ENCODE measurements at places on chromosomes 11 and 22.

GRCh38 chr11:11514246-11514645 lies 107.6 kb downstream of the GALNT18 start:
- DNase-seq, result no peak

DNA sequence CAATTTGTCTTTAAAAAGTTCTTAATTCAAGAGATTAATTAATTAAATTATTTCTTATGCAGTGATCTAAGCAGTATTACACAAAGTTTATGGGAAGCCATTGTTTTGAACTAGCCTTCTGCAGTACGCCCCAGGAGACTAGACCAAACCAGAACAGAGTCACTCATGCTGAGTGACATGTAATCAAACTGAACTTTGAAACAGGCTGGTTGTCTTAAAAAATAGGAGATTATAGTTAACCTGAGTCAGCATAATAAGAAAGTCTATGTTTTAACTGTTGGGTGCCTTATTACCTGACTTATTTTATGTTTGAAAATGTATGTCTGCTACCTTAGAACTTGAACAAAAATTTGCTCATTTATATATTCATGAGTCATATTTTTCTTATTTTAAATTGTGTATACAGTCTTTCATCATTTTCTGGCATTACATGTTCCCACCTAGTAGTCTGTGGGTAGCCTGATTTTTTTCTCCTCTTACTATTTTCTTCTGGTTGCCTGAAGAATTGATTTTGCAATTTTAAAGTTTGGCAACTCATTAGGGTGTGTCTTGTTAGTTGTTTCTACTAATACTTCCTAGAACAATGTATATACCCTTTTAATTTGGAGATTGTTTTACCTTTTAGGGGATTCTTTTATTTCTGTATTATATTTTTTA lies 161.4 kb downstream of the AASDHPPT start:
- DNase-seq, result no peak

- no peak for DNase-seq
These were observed 21.8 kb downstream of the SERPING1 start for GRCh38 chr11:57619331-57619730.

- no peak for DNase-seq
These were observed 38.5 kb downstream of the MED15 start for GRCh38 chr22:20545681-20546521.

DNA sequence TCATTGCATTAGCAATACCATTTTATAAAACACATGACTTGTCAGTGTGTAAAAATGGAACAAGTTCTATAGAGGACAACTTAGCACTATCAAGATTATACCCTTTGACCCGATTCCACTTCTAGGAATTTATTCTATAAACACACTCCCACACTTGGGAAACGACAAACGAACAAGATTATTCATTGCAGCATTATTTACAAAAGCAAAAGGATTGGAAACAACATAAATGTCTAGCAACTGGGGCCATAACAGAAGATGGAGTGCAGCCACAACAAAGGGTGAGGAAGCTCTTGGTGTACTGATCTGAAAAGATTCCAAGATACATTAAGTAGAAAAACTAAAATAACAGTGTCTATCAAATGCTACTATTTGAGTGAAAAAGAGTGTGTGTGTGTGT lies 2.3 kb upstream of the IRAG1 start:
- no peak for DNase-seq

DNA sequence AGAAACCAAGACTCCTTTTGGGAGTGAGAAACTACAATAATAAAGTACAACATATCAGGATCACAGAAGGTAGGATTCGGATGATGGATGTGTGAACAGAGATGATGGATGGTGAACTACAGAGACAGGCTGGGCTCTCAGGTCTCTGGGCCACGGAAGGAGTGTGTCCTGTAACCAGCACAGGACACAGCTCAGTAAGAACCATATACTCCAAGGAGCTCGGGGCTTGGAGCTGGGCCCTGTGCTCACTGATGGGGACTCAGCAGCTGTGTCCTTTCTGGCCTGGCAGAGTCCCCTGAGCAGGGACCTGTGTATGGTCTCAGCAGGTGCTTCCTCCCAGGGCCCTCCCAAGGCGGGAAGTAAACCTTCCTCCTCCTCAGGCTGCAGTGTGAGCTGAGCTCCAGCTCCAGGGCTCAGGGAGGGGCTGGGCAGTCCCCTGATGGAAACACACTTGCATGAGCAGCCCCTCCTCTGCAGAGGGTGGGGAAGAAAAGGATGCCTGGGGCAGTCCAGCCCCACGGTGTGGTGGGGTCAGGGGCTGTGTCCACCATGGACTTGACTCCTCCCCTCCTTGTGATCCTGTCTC lies 39.8 kb upstream of the TOP3B start:
- no peak for DNase-seq

DNA sequence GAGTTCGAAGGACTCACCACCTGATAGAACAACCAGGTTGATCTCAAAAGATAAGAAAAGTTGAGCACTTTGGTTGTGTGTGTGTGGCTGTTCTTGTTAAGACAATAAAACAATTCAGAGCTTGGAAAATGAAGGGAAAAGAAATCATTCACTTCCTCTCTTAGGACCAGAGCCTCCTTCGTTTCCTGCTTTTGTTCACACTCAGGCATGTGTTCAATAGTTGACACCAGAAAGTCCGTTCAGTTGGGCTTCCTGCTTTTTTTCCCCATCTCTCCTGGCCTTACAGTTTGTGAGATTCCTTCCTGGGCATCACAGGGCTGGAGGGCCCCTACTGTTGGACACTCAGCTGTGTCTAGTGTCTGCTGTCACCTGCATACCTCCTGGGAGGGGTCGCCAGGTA lies 48.0 kb downstream of the TSPAN18 start:
- no peak for DNase-seq

GRCh38 chr11:133476570-133477250 lies 55.6 kb downstream of the OPCML start:
- no peak for DNase-seq

DNA sequence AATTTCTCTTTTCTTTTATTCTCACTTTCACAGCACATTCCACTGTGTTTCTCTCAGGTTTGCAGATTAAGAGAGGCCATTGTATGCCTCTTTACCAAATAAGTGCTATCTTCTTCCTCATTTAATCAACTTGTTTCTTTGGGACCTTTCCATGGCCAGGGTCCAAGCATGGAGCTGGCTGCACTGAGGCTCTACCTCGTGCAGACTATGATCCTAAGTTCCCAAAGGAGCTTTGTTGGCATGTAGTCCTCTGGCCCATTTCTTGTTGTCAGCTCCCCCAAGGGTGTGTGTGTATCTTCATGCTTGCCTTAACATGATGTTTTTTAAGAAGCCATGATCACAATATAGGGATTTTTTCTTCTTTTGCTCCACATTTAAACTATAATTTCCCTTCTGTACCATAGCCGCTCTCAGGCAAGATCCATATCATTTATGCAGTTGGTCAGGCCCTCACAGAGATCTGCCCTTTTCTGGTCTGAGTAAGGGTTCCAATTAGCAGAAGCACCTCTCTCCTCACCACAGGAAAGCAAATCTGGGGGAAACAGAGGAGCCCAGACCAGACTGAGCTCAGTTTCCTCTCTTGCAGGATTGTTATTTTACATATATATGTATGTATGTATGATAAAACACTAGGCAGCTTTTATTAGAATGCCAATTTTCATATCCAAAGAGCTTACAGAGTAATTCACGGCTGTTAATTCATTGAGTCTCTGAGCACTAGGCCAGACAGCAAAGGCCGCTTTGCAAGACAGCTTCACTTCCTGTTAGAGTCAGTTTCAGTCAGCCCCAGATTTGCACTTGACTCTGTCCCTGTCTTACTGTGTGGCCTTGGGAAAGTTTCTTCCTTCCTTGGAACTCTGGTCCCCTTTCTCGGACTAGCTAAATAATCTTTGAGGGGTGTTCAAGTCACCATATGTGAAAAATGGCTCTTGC lies 34.3 kb downstream of the CYB5R2 start:
- no peak for DNase-seq

DNA sequence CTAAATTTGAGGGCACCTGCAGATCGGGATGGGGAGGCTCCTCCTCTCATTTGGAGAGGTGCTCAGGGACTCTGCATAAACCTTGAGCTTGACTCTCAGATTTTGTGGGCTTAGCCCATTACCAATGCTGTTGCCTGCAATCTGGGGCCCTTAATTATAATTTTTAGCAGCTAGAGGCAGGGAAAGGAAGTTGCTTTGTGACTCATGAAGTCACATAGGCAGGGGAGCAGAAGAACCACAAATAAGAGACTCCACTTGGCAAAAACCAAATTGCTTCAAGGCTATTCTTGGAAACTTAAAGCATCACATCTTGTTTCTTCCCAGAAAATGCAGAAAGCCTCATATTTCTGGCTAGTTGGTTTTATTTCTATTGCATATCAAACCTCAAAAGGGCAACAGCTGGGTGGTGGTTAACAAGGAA lies 46.9 kb downstream of the MICAL2 start:
- DNase-seq, result peak; percentile 82

DNA sequence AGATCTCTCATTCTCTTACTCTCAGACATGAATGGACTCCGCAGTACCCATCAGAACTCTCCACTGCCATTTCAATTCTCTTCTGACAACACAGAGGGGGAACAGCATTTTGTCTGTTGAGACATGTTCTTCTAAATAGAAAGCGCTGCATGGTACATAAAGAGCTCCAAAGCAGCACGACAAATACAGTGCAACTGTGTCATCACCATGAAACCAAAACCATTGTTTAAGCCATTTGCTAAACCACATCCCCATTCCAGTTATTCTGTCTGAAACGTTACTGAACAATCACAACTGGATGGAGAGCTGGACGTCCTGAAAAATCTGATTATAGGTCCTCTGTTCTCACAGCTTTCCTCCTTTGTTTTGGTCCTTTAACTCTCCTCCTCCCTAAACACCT lies 17.9 kb upstream of the TENM4 start:
- peak; percentile 36 for DNase-seq

DNA sequence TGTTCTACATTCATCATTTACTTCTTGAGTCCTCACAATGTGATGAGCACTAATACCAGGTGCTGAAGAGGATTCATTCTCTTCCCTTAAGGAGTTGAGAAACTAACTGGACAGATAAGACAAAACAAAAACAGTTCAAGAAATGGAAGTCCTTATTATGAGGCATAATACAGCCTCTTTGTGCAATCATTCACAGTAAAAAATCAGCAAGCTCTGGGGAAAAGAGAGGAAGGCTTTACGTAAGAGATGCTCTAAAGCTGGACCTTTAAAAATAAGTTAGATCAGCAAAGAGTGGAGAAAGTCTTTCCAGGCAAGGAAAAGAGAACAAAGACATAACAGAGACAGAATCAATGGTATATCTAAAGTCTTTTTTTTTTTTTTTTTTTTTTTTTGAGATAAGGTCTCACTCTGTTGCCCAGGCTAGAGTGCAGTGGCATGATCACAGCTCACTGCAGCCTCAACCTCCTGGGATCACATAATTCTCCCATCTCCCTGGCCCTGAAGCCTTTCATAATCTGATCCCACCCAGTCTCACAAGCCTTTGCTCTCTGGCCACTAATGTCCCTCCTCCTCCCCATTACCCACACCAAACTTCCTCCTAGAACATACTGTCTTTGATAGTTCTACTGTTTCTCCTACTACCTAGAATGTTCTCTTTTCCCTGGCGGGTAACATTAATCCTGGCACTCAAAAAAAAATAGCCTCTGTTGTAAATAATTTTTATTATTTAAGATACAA lies 40.9 kb downstream of the MRTFA start:
- DNase-seq, result peak; percentile 16

GRCh38 chr11:127071606-127072005 lies 71.0 kb upstream of the KIRREL3 start:
- DNase-seq, result no peak

DNA sequence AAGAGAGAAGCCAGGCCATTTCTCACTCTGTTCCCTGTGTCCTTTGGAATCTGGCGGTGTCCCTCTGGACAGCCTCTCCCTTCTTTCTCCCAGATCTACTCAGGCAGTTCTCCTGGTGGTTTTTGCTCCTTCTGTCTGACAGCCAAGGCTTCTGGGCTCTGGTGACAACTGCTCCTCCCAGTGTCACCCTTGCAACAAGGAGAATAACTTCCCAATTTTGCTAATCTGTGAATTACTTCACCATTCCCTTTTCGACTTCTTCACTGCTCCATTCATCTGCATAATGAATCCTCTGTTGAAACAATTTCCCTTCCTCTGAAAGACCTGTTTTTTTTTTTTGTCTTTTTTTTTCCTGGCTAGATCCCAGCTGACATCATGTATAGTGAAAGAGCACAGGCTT lies 56.3 kb upstream of the PDE3B start:
- DNase-seq, result peak; percentile 71

DNA sequence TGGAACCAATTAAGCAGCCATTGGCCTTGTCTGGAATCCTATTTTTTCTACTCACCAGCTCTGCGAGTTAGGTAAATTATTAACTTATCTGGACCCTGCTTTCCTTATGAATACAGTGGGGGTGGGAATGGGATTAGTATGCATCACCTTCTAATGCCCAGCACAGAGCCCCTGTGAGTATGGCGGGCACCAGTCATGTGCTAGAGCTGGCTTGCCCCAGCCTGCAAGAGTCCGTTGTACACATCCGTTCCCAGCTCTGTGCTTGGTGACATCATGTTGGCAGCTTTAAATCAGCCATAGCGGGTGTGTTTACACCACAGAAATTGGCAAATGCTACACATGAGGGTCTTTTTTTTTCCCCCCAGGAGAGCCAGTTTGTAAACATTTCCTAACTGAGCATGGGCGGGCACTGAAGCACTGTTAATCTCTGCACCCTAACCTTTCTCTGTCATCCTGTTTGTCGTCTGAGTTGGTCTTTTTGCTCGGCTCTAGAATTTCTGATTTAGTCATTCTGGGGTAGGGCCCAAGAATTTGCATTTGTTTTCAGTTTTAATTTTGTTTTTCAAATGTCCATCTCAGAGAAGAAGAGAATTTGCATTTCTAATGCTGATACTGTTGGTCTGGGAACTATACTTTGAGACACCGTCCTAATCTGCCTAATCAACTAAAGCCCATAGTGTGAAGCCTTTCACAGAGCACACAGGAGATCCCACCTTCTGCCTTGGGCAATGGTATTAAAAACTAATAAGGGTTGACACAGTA lies 130.3 kb upstream of the TBCEL start:
- no peak for DNase-seq

DNA sequence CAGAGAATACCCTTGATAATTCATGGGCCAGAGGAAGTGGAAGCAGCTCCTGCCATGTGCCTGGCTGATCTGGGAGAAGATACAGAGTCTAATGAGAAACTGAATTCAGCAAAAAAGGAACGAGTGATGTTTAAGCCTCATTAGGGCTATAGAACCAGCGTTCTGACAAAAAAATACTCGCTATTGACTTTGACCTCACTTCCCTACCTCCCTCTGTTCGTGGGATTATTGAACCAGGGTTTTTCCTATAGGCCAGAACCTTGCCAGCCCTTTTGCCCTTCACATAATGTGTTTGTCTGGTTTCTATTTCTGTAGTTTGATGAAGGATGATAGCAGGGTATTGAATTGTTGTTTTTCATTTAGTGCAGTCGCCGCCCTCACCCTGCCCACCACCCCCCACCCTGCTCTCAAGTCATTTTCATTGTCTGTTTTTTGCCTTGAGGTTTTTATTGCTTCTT lies 7.6 kb upstream of the RBFOX2 start:
- no peak for DNase-seq

GRCh38 chr11:21289686-21290085 lies 620.3 kb downstream of the NELL1 start:
- DNase-seq, result no peak

- DNase-seq, result no peak
These were observed 96.2 kb downstream of the PDE2A start for GRCh38 chr11:72578051-72578450.

GRCh38 chr11:86743223-86744118 lies 56.9 kb upstream of the PRSS23 start:
- peak; percentile 96 for DNase-seq

GRCh38 chr22:50476868-50477267 lies 2.0 kb upstream of the SBF1 start:
- DNase-seq, result no peak

Measured in suppressor macrophage (primary cell).